ENCODE measurements at places on chromosomes 3 and 15. TPM values are rescaled to one million over a fixed set of nuclear protein-coding genes. Genes with fewer than 3 reads are reported as not detected.

- DNase-seq: no peak
These were observed 43.1 kb upstream of the TIPARP start for GRCh38 chr3:156631323-156631722.

- DNase-seq: no peak
These were observed at the start of gene EPB42 for GRCh38 chr15:43220991-43221403. Gene EPB42 (minus strand): TSS chr15:43221018. CDS start chr15:43220825, 193 bp downstream.

DNA sequence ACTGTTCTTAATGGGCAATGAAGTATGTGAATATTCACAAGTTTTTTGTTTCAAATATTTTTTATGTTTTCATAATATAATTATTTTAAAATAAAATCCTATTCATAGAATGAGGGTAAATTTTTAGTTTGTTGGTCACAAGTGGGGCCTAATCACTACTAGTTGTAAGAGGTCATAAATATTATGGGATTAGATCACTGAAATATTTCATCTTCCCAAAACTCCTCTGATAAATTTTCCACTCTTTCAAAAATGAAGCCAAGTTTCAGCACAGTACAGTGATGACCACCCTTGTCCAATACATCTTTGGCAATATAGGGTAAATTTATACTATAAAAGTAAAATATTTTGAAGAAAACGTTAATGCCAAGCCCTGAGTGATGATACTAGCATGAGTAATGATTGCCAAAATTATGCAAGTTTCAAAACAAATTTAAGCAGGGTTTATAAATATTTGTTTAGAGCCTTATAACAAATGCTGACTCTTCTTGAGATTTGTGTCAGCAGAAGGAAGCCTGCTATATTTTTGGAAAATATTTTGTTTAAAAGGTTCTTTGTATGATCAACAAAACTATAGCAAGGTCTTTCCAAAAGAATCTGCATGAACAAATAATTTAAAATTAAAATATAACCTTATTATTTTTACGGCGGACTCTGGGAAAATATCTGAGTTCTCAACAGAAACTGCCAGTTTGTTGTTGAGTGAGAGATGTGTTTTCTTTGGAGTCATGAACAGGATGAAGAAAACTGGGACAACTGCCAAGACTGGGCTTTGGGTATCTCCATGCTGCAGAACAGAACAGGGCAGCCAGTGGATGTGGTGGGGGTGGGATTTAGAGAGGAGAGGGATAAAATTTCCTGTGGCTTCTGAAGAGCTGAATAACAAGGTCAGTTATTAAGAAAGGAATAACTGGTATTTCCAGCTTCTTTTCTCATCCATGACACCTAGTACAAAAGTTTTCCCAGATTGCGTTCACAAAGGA lies 17.9 kb upstream of the TM4SF1 start:
- no peak for DNase-seq

DNA sequence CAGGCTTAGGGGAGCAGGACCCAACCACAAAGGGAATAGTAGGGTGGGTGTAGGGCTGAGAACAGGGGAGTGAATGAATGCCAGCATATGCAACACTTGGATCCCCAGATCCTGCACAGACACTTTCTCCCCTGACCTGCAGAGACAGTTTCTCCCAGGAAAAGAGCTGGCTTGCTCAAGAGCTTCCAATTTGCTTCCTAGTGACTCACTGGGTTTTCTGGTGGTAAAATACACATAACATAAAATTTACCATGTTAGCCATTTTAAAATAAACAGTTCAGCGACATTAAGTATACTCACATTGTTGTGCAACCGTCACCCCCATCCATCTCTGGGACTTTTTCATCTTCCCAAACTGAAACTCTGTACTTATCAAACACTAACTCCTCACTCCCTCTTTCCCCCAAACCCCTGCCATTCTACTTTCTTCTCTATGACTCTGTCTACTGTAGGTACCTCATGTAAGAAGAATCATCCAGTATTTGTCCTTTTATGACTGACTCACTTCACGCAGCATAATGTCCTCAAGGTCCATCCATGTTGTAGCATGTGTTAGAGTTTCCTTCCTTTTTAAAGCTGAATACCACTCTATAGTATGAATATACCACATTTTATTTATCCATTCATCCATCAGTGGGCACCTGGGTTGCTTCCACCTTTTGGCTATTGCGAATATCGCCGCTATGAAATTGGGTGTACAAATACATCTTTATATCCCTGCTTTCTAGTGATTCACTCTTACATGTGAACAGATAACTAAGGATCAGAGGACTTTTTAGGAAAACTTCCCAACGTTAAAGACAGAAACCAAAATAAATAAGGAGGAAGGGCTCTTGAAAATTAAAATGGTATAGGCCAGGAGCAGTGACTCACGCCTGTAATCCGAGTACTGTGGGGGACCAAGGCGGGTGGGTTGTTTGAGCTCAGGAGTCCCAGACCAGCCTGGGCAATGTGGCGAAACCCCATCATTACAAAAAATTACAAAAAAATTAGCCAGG lies 95.6 kb upstream of the TJP1 start:
- DNase-seq: no peak

- no peak for DNase-seq
These were observed 37.1 kb upstream of the ARNT2 start for GRCh38 chr15:80367094-80367493.

DNA sequence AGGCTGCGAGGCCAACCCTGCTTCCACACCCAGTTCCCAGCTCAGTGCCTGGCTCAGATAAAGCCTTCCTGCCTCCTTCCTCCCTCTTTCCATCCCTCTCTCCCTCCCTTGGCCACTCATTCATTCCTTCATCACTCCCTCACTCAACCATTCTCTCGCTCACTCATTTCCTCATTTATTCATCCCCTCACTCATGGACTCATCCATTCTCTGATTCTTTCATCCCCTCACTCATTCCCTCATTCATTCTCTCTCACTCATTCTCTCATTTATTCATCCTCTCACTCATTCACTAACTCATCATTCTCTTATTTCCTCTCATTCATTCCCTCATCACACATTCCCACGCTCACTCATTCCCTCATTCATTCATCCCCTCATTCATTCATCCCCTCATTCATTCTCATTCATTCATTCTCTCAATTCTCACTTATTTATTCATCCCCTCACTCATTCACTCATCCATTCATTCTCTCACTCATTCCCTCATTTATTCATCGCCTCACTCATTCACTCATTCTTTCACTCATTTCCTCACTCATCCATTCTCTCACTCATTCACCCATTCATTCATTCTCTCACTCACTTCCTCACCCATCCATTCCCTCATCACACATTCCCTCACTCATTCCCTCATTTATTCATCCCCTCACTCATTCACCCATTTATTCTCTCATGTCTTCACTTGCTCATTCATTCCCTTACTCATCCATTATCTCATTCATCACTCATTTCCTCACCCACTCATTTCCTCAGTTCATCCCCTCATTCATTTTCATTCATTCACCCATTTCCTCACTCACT lies 13.2 kb downstream of the ABTB1 start:
- DNase-seq: no peak

GRCh38 chr15:70916531-70916930 lies 23.9 kb downstream of the LRRC49 start:
- no peak for DNase-seq

GRCh38 chr3:86792316-86792715 lies 198.6 kb downstream of the VGLL3 start:
- no peak for DNase-seq

DNA sequence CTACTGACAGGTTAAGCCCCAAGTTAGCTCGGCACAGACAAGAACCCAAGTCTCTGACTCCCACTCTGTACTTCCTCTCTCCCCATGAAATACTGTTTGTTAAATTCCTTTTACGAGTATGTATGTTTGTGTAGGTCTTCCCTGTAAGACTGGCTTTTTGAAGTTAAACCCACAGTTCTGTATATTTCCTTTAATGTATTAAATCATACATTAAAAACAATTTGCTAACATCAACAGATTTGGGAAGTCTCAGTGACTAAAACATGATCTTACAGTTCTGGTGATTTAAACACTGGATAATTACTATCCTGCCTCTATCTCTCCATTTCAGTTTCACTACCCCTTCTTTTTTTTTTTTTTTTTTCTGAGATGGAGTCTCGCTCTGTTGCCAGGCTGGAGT lies 4.4 kb downstream of the CMTM6 start:
- DNase-seq: no peak

DNA sequence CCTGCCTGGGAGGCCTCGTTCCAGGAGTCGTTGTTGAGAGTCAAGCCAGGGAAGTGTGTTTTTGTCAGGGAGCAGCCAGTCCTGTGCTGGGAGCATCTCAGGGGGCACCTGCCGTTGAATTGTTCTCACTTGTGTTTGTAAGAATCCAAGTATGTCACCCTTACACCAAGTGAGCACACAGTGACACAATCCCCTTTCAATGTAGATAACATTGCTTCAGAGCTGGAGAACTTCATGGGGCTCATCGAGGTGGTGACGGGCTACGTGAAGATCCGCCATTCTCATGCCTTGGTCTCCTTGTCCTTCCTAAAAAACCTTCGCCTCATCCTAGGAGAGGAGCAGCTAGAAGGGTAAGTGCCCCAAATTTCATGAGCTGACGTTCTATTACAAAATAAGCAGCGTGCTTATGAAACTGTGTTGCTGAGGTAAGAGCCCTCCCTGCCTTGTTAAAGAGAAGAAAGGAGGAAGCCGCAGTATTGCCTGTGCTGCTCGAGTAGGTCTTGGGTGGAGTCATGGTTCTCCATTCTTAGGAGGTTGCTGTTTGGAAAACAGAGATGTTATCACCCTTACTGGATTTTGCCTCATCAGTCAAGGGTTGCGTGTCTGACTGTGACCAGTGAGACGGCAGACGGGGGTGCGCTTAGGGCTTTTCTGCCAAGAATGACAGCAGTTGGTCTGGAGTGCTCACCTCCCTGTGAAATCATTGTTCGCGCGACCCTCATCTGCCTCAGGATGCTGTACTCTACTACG lies 108.1 kb downstream of the PGPEP1L start:
- DNase-seq: no peak

DNA sequence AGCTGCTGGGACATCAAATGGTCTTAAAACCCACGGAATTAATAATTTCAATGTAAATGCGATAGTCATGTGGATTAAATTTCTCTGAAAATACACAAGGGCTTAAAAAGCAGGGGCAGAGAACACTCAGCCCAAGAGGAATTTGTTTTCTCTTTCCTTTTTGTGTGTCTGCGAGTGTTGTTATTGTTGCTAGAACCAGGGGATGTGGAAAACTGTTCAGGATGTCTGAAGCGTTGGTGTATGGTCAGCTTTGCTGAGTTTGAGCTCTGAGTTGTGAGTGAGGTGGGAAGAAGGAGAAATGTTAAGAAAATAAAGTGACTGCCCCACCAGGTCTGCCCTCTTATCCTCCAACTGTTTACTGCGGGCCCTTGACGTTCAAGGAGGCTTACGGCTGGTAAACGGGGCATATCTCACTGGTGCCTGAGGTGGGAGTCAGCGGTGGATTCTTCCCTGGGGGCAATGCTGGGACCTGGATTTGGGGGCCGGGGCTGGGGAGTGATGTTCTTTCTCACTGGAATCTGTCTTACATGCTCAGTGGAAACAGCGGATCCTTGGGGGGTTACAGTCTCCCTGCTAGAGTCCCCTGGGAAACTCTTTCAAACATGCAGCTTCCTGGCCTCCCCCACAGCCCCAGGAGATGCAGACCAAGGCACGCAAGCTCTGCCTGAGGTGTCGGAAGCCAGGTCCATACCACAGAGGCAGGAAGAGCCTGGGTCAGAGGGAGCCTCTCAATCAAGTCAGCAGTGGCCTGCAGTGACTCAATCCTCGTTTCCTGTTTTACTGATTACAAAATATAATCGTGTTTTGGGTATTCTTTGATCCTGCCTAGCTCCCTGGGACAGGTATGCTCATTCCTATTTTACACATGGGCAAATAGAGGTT lies 41.8 kb downstream of the ITGA11 start:
- DNase-seq: no peak

- DNase-seq: no peak
These were observed 274.6 kb upstream of the ROPN1 start for GRCh38 chr3:124266487-124266886.

- no peak for DNase-seq
These were observed 33.7 kb downstream of the SYNM start for GRCh38 chr15:99138491-99138982.

GRCh38 chr3:185631108-185631507 lies 45.0 kb downstream of the SENP2 start:
- no peak for DNase-seq

- no peak for DNase-seq
These were observed 9.1 kb upstream of the SEC11A start for GRCh38 chr15:84725001-84725491.

DNA sequence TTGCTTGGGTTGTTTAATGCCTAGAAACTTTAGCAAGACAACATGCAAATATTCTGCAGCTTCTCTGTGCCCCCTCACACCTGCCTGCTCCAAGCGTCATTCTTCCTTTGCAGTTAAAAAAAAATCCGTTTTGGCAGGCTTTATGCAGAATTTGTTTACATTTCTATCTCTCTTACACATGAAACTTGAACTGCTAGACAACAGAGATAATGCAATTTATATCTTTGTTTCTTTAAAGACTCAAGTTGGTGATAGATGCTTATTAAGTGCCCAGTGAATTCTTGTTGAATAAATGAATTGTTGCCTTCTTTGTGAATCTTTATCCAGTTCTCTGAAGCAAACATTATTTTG lies 53.2 kb downstream of the CHST2 start:
- DNase-seq: no peak

GRCh38 chr3:122988508-122988907 lies 39.1 kb downstream of the SEMA5B start:
- DNase-seq: no peak

DNA sequence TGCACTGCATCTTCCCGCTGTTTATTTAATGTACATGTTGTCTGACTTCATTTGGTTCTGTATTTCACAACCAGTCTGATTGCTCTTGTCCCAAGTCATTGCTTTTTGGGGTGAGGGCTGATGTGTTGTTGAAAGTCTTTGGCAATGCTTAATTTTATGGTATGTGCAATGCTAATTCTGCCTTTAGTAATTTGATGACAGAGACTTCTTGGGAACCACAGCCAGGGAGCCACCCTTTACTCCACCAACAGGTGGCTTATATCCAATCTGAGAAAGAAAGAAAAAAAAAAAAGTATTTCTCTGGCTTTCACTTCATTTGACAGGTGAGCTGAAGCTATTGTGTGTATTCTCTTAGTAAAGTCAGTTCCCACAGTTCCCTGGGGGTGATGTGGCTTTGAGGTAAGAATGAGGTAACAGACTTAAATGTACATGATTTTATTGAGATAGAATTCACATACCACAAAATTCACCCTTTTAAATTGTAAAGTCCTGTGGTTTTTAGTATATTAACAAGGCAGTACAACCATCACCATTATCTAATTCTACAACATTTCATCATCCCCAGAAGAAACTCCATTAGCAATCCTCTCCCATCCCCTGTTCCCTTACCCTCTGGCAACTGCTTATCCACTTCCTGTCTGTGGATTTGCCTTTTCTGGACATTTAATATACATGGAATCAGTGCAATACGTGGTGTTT lies 97.3 kb downstream of the SLCO3A1 start:
- no peak for DNase-seq

DNA sequence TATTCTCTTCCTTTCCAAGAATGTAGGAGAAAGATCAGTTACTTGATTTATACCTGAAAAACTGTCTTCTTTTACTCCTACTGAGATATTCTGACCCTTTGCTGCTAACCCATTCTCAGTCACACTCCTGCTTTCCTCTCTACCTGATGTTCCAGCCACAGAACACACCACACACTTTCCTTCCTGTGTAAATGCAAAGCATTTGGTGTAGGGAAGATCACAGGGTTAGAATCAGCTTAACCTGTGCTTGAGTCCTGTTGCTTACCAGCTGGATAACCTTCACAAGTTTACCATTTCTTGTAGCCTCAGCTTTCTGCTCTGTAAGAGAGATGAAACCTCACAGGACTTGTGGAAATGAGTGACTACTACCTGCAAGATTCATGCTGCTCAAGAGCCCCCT lies 489.8 kb upstream of the GOLIM4 start:
- no peak for DNase-seq

Gene FGF7
- 0.23 TPM for total RNA-seq

Gene SST
- total RNA-seq: not detected

Gene EPHB1
- total RNA-seq: not detected

Gene PPP1R14D
- not detected for total RNA-seq

Gene LRRC49
- not detected for total RNA-seq

Data from naive thymus-derived CD8-positive, alpha-beta T cell (primary cell).